ENCODE measurements at places on chromosomes 11 and 22. TPM values are rescaled to one million over a fixed set of nuclear protein-coding genes. Genes with fewer than 3 reads are reported as not detected.

XRCC6 gene
- total RNA-seq = 200 TPM

MYRF gene
- total RNA-seq = 1.0 TPM

DNA sequence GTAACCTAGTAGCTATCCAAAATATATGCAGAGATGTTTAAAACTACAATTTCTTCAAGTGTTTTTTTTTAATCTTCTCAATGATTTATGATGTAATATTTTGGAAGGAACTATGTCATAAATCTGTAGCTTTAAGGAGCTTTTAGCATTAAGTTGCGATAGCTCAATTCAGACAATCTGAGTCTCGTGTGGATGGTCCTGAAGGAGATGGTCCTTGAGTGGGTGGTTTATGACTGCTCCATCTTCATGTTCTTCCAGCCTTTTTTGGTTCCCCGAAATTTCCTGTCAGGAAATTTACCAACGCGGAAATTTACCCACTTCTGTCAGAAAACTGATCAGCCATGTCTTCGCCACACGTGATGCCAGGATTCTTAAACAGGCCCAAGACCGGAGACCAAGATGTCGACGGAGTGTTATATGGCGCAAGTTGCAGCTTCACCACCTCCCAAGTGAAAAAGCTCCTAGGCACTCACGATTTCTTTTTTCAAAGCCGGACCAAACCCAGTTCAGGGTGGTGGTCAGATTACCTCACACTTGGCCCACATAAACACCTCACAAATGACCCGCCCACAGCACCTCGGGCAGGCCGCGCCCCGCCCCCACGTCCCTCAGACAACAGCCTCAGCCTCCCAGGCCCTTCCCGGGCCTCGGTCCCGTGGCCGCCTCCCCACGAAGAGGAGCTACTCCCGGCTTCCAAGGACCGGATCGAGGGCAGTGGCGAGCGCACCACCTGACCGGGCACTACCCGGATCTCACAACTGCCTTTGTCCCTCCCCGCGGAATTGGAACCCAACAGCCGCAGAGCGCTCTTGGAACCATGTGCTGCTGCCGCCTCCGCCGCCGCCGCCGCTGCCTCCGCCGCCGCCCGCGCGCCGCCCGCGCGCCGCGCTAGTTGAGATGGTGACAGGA, at the start of gene MORC2:
TSS of gene MORC2 (minus strand) at position 760 of the 909 bp plus-strand sequence. CDS start 885 bp downstream, outside the sequence.
- DNase-seq = no peak

DNA sequence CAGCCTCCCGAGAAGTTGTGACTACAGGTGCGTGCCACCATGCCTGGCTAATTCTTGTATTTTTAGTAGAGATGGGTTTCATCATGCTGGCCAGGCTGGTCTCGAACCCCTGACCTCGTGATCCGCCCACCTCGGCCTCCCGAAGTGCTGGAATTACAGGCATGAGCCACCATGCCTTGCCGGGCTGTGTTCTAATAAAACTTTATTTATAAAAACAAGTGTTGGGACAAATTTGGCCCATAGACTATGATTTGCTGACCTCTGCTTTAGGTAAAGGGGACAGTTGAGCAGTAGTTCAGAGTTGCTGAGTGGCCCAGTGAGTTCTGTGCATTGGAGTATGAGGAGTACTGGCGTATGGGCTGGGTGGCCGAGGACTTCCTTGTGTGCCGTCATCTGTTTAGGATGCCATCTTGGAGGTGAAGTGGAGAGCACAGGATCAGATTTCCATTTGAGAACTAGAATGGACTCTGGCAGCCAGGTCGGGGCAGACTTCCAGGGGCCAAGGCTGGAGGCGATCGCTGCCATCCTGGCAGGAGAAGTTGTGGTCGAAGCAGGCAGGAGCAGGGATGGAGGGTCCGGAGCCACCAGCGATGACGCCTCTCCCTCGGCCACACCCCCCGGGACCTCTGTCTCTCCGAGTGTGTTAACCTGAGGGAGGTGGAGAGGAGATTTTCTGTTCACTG, 43.8 kb downstream of the FBLN1 start:
- DNase-seq = no peak

DNA sequence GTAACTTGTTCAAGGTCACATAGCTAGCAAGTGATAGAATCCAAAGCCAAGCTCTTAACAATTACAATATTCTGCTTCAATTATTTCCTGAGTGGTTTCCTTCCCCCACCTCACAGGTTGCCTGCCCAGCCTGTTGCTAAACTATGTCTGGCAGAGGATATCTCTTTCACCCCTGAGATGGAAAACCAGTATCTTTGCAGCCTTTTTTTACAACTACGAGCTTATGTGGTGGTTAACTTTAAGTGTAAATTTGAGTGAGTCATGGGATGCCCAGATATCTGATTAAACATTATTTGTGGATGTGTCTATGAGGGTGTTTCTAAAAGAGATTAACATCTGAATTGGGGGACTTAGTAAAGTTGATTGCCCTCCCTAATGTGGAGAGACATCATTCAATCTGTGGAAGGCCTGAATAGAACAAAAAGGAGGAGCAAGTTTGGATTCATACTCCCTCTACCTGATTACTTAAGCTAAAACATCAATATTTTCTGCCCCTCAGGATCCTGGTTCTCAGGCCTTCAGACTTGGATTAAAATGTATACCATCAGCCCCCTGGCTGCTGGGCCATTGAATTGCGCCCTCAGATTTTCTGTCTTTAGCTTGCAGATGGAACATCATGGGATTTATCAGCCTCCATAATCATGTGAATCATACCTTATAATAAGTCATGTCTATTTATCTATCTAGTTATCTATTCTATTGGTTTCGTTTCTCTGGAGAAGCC, 911.9 kb downstream of the METTL15 start:
- no peak for DNase-seq

DNA sequence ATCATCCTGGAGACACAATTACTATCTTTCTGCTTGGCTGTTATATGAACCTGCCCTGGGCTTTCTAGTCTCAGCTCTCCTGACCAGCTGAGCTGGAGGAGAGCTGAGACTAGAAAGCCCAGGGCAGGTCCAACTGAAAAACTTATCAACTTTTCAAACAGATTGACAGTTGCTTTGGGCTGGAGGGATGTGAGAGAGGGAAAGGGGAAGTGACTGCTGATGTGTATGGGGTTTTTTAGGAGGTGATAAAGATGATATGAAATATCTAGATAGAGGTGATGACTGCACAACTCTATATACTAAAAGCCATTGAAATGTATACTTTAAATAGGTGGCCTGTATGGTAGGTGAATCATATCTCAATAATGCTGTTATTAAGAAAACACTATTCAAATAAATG, 60.2 kb upstream of the CHRM4 start:
- no peak for DNase-seq

- no peak for DNase-seq
Measured at GRCh38 chr11:92557879-92558278, 333.3 kb downstream of the FAT3 start.

DNA sequence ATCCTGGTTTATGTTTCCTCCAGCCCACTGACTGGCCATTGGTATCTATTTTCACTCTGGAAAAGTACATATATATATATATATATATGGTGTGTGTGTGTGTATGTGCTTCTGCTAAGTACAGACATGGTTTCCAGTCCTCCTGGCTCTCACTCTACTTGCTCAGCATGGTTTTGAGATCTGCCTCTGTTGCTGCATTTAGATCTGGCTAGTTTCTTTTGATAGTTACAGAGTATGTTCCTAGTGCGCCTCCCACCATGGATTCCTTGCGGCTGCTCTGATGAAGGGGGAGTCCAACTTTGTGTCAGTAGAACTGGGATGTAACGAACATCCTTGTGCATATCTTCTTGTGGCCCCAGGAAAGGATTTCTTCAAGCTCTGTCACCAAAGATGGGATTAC, 274.1 kb downstream of the MIAT start:
- DNase-seq = no peak

DNA sequence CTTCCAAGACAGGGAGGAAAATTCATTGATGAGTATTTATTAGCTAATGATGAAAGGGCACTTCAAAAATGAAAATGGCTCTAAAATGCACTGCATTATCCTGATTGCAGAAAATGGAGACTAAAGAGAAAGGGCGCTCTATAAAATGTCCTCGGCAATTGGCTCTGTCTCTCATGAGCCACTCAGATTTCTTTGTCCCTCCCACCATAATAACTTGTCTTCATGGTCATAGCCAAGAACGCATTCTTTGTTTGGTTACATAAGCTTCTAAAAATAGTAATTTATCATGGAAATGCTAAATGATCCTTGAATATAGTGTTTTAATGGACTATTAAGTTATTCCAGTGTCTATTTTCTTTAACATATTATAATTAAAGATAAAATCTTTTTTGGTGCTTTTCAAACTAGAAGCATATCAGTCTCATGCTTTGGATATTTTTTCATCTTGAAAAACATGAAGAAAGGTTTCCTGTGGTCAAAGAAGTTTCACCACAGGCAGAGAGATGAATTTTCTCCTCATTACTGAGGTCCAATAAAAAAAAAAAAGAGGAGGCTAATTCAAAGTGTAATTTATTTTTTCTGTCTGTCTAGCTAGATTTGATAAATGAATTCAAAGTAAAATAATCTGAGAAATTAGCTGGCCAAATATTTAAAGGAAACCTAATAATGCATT, 238.1 kb upstream of the BLID start:
- DNase-seq = no peak

DNA sequence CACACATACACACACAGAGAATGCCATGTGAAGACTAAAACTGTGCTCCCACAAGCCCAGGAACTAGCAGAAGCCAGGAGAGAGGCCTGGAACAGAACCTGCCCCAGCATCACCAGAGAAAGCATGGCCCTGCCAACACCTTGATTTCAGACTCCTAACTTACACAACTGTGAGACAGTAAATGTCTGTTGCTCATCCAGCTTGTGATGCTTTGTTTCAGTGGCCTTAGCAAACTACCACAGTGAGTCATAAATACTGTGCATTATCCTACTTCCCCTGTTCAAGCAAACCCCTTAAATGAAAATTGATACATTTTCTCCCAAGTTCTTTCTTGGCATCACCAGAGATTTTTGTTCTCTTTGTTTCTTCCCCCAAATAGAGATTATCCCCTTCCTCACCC, 1539.4 kb upstream of the TENM4 start:
- DNase-seq = no peak

DNA sequence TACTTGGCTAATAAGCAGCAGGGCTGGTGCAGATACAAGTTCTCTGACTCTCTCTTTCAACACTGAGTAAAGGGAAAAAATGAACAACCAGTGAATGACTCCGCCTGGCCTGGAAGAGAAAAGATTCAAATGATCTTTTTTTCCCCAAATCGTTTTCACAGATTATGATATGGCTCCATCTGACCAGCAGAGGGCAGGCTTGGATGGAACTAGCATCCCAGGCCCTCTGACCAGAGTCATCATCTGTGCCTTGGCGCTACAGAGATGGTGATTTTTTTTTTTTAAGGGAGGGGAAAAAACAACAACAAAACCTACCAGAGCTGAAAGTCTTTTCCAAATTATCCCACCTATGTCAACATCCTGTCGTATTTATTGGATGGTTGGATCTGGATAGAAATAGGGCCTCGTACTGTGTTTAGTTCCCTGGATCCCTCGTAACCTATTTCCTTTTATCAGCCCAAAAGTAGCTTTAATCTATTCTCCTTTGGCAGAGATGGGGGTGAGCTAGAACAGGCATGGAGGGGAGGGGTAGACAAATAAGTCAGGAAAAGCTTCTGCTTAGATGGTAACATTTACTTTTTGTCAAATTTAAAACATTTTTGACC, 69.7 kb downstream of the PRSS23 start:
- DNase-seq = peak; percentile 51

CCDC87 gene
- 1.1 TPM for total RNA-seq

- no peak for DNase-seq
Measured at GRCh38 chr11:107695446-107695845, 16.4 kb downstream of the SLN start.

ANGPTL5 gene
- total RNA-seq = 0.44 TPM

DNA sequence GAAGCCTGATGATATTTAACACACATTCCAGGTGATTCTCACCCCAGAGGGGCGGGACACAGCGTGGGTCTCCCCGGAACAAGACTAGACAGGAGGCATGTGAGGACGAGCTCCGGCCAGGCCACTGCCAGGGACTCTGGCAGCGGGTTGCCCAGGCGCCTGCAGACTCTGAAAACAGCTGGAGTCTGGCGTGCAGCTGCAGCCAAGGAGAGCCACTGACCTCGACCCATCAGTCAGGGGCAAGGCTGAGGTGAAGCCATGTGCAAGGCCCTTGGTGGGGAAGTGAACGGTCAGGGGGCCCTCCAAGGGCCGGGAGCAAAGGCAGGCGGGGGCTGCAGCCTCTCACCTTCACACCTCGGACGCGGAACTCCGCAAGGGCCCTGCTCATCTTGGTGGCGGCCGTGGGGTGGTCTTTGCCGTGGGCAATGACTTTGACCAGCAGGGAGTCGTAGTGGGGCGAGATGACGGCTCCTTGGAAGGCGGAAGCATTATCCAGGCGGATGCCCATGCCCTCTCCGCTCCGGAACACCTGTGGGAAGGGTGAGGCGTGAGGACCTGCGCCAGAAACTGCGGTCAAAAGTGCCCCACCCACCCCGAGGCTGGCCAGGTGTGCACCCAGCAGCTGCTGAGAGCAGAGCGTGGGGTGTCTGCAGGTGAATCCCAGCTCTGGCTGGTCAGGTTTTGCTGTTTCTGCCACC, 6.7 kb downstream of the LRFN4 start:
- DNase-seq = no peak

GRCh38 chr11:73467505-73467904, 91.3 kb downstream of the RELT start:
- DNase-seq = peak; percentile 14

- DNase-seq = no peak
Measured at GRCh38 chr11:113841691-113842090, 33.7 kb downstream of the USP28 start.

- peak; percentile 58 for DNase-seq
Measured at GRCh38 chr11:59197991-59198390, 14.7 kb downstream of the MPEG1 start.

FAM111B gene
- not detected for total RNA-seq

HDHD5 gene
- total RNA-seq = 34.7 TPM

- no peak for DNase-seq
Measured at GRCh38 chr11:10892250-10892649, 34.4 kb upstream of the ZBED5 start.

KCNJ1 gene
- not detected for total RNA-seq

PATE2 gene
- not detected for total RNA-seq

- no peak for DNase-seq
Measured at GRCh38 chr22:24564376-24565058, 8.7 kb downstream of the SNRPD3 start.

DNA sequence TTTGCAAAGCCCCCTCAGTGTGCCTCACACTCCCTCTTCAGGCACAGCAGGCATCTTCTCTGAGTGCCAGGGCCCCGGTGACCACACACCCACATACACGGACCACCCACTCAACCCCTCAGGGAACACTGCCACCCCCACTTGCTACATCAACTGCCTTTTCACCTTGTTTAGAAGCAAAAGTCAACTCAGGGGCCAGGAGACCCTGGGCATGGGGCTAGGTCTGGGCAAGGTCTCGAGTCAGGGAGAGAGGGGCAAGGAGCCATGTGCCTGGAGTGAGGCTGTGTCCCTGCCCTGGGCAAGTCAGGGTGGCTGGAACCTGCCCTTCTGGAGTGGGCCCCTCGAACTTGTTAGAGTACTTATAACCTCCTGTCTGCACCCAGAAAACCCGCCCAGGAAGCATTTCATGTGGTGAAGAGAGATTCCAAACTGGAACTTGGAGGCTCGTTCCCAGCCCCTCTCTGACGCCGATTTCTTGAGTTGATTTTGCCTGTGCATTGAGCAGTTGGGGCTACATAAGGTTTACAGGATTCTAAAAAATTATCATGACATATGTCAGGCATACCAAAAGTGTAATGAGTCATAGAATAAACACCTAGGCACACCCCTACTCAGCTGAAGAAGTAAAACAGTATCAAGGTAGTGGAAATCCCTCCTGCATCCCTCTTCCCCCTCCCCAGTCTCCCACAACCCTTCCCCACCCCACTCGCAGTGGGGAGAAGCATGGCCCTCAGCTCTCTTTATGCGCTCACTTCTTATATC, 74.3 kb downstream of the MYEOV start:
- no peak for DNase-seq

Measured in tibial nerve (tissue), 4 donors.